Globus pallidus (tissue), 1 donor: ENCODE measurements at places on chromosomes 7 and 10.

- no peak for DNase-seq
Measured at GRCh38 chr10:6173203-6173602, 29.5 kb upstream of the PFKFB3 start.

DNA sequence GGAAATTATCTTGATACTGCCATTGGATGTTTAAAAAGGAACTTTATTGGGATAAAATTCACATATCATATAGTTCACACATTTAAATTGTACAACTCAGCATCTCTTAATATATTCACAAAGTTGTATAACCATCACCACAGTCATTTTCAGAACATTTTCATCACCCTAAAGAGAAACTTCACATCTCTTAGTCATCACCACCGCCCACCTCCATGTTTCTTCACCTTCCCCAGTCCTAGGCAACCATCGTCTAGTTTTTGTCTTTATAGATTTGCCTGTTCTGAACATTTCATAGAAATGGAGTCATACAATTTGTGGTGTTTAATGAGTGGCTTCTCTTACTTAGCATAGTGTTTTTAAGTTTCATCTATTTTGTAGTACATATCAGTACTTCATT lies 96.6 kb downstream of the ANKRD30A start:
- no peak for DNase-seq

DNA sequence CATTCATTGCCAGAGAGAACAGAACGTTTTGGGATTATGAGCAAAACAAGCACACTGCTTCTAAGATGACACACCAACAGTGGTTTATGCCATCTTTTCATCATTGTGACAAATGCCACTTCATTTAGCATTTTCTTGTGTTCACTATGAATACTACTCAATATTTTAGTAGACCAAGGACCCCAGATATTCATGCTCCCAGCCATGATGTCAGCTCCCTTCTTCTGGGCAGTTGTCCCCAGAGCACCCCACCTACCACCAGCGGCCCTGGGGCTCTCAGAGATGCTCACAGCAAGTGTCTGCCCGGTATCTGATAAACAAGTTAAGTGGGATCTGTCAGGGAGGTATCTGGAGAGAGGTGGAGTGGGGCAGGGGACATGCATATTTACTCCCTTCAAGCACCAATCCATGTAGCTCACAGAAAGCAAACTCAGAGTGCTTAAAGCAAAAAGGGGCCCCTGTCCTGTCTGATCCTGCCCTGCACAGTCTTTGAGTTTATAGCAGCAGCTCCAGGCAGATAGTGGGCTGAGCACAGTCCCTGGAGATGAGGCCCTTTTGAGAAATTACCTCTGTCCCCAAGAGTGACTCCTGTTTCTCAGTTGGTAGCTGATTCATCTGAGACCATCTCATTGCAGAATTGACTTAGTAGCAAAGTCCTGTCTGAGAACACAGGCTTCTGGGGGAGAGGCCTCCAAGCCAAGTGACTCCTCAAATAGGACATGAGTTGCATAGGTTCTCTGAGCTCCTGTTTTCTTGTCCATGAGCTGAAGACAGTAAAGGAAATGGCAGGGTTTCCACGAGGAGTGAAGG lies 281.8 kb upstream of the KLF6 start:
- no peak for DNase-seq

DNA sequence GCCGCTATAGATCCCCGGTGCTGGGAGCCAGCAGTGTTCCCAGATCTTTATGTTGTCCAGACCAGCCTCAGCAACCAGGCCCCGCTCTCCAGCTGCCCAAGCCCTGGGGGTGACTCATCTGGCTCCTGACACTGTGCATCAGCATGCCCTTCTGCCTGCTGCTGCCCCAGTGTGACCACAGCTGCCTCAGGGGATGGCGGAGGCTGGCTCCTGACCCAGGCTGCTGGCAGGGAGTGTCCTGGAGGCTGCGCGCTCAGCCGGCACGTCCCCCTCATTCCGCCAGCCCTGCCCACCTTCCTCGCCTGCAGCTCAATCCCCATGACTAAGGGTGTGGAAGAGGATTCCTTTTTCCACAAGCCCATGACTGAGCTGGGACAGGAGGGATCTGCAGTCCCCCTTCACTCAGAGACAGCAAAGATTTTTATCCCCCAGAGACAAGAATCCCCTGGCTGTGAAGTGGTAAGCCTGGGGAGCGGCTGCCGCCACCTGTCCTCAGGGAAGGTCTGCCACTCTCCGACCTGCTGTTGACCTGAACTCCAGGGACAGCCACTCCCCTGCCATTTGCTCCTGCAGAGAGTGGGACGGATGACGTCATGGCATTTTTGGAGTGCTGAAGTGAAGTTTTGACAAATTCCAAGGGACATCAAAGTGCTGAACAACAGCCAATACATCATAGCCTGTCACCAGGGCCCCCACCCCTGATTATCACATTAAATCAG lies 182.8 kb upstream of the BMPER start:
- DNase-seq, result peak; percentile 33

- DNase-seq, result no peak
Measured at GRCh38 chr7:5598261-5598761, 174.7 kb upstream of the TNRC18 start.
